ENCODE measurements at places on chromosomes 12 and 14.

DNA sequence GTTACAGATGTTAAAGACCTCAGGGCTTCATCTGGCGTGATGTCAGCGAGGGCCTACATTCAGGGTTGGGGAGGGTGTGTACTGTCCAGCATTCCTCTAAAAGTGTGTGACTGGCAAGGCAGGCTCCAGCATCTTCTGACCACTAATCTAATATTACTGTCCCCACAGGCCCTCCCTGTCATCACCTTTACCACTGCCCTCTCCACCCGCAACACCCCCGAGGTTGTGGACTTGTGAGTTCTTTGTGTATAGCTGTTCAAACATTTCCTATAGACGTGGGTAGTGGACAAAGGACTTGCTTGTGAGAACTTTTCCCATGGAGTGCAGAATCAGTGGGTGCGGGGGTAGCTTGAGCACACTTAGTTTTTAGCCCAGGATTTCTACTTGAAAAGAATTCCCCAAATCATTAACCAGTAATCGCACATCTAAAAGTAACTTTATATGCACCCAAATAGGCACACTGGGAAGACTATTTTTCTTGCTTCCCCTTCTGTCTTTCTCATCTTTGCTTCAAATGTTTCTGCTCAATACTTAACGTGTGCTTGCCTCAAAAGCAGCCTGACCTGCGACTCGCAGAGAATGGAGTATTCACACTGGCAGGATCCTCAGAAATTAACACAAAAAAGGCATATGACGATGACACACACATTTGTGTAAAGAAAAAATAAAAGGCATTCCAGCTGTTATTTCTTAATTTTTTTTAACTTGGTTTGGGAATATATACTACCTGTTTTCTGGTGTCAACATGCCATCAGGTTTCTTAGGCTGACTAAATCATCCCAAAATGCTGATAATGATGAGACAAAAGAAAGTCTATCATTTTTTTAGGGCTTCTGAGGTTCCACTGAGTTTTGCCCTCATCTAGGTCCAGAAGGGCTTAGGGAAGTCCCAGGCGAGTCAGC is 158.4 kb upstream of the HIF1A start:
- DNase-seq: no peak

DNA sequence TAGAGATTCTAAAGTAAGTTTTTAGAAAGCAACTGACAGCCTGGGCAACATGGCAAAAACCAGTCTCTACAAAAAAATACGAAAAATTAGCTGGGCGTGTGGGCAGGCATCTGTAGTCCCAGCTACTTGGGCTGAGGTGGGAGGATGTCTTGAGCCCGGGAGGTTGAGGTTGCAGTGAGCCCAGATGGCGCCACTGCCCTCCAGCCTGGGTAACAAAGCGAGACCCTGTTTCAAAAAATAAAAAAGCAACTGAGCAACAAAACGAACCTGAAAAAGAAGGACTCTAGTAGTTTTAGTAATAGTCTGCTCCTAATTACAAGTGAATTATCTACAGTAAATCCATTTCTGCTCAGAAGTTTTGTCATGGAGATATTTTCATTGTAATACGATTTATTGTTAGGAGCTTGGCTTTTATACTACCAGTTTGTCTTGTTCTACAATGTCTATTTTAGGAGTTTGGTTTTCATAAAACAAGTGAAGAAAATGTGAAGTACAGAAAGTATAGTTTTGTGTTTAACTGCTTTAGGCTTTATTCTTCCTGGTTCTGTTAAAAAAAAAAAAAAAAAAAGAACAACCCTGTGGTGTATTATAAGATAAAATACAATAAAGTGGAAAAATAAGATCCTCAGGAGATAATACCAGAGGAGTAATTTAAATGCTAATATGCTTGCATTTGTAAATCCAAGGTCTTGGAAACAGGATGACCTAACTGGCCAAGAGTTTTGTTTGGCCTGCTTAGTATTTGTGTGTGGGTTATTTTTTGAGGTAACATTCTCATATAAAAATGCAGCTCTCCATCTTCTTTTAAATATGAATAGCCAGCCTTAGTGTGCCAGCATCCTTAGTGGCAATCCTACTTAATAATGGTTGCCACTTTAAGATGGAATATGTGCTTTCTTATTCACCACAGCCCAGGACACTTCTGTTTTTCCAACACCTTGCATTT is 2.8 kb downstream of the TMX1 start:
- DNase-seq: no peak

DNA sequence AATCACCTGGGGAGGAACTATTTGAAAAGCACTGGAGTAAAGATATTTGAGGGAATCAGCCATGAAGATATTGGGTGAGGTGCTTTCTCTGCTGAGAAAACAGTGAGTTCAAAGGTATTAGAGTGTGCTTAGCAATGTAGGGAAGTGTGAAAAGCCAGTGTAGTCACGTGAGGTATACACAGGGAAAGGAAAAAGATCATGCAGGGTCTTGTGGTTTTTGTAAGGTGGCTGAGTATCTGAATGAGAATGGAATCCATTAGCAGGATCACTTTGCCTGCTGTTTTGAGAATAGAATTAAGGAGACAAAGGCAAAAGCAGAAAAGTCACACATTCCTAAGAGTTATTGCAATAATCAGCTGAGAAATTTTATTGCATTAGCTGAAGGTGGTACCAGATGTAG is 193.0 kb downstream of the PIK3C2G start:
- no peak for DNase-seq

- no peak for DNase-seq
These were observed 2.1 kb upstream of the IL23A start for GRCh38 chr12:56336361-56337167.
